WERI-Rb-1 (cell line): ENCODE measurements at places on chromosomes 11 and 22.

DNA sequence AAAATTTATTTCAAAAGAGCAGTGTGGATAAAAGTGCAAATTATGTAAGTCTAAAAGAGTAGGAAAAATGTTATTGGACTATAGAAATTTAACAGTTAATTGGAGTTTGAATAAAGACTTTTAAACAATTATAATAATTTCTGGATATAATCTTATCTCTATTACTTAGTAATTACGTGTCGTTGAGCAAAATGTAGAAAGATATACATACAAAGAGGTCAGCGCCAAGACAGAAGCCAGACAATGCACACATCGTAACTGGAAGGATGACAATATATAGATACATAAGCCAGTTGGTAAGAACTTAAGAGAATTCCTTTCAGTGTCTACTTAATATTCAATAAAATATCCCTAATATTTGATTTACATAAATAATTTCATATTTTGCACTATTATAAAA, 157.0 kb downstream of the LUZP2 start:
- DNase-seq, result no peak

DNA sequence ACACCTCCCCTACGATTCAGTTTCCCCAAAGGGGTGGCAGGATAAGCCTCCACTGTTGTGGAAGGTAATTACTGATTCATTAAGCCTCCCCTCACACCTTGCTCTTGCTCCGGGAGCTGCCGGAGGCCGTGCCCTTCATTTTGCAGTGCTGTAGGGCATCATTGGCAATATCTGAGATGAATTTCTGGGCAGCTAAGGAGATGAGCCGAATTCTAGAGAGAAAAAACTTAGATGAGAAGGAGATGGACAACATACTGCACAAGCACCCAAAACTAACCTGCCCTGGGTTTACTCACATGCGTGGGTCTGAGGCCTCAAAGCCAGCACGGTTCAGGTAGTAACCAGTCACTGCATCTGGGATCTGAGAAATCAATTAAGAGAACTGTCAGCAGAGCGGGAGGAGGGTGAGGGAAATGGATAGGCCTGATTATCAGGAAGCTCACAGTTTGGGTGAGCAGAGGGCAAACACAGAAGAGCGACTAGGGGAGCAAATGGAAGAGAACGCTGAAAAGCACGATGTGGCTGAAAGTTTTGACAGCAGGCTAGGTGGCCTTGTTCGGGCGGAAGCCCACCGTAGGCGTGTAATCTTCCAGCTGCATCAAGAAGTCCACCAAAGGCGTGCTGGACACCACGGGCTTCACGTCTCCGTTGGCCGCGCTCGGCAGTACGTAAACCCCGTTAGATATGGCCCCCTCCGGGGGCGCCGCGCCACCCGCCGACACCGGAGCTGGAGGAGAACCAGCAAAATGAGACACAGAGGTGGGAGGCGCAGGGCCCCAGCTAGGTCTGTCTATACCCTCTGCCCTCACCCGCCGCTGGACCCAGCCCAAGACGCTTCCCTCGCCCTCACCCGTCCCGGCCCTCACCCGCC, 689 bp downstream of the TAF10 start:
- DNase-seq, result peak; percentile 26

- no peak for DNase-seq
These were observed 35.5 kb downstream of the POLR3H start for GRCh38 chr22:41508770-41509170.

DNA sequence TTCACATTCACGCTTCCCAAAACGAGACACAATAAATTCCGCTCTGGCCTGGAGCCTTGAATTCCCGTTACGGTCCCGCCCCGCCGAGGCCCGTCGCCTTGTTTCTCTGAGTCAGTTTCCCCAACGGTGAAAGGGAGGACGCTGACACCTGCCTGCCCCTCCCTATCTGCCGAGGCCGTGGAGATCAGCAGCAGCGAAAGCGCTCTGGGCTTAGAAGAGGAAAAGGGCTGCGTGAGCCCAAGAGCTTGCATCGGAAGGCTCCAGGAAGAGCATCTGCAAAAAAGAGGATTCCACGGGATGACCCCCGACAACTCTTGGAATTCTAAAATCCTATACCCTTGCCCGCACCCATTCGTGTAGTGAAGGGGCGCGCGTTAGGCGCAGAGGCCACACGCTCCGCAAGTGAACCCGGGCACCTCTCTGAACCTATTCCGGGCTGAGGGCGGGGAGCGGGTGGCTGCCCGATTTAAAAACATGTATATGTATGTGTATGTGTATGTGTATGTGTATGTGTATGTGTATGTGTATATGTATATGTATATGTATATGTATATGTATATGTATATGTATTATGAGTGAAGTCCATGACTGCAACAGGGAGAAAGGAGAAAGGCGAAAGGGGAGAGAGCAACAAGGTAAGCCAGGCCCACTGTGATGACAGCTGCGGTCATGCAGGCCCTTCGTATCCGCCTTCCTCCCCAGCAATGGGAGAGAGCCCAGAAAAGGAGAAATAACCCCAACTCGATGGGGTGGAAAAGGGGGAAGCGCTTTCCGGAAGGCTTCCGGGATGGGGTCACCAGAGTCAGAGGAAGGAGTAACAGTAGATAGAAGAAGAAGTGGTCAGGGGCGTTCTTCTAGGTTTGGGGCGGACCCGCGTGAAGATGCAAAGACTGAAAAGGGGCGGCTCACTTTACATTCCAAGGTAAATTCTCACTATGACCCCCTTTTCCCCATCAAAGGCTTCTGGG, 948 bp upstream of the MRTFA start:
- DNase-seq, result peak; percentile 38

DNA sequence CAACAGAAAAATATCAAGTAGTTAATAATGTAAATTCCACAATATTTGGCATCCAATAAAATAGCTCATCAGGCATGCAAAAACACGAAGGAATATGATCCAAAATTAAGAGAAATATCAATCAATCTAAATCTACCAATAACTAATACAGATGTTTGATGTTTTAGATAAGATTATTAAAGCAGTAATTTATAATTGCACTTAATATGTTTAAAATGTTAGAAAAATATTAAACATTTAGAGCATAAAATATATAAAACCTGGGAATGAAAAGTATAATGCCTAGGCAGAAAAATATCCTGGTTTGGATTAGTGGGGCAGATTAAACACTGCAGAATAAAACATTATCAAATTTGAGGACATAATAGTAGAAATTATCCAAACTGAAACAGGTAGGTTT, 879.9 kb downstream of the FAM181B start:
- DNase-seq, result no peak

GRCh38 chr11:36151933-36152580, 137.2 kb downstream of the COMMD9 start:
- no peak for DNase-seq

- DNase-seq, result no peak
These were observed 34.4 kb downstream of the BRD1 start for GRCh38 chr22:49793296-49793695.

- no peak for DNase-seq
These were observed 76.9 kb upstream of the CTSC start for GRCh38 chr11:88414385-88414861.

DNA sequence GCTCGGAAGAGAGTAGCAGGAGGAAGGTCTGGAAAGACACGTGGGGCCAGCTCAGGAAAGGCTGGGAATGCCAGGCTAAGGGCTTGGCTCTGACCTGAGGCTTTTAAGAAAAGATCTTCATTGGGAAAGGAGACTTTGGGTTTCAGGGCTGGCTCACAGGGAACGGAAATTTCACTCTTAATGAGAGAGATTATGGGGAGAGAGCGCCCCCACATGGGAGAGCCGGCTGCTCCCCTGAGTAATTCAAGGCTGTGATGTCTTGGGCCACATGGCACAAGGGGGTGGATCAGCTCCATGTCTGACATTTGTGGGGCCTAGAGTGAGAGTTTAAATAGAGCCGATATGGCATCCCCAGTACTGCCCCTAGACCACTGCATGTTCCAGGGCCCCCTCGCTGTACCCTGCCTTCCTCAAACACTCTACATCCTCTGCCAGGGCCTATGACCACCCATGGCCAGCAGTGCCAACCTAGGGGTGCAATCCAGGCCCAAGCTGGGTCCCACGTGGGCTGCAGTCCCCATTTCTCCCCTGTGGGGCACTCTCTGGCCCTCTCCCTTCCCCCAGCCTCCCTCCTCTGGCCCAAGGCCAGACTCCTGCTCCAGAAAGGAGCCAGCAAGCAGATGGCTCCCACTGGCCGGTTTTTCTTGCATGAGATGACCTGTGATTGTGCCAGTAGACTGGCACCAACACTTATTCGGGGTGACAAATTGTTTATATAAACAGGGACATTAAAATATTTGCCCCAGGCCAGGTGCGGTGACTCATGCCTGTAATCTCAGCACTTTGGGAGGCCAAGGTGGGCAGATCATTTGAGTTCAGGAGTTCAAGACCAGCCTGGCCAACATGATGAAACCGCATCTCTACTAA, 75.2 kb downstream of the ISX start:
- DNase-seq, result peak; percentile 72

DNA sequence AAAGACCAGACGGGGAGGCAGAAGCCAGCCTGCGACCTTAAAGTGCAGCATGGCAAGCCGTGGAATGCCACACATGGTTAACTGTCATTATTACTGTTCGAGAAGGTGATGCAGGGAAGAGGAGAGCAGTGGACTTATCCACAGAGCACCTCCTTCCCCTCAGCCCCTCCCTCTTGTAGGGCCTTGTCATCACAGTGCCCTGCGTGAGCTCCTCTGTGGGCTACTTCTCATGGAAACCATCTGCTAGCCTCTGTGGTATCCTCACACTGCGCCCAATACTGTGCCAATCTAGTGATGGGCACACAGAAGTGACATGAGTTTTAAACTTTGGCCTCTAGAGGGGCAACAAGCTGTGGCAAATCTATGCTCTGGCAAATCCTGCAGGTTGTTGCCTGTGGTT, 18.2 kb upstream of the CCDC134 start:
- peak; percentile 19 for DNase-seq
